MV-4-11 (cell line): ENCODE measurements at places on chromosomes 11 and 22.

GRCh38 chr11:65170058-65170534 is at the start of gene SPDYC:
Gene SPDYC, plus strand, starts transcription at chr11:65170233. Its CDS starts 1,125 bp downstream, at chr11:65171358.
- DNase-seq = no peak

GRCh38 chr22:41862160-41862529 is 29.2 kb downstream of the SREBF2 start:
- peak; percentile 44 for DNase-seq

- DNase-seq = no peak
These were observed 3.8 kb downstream of the FLI1 start for GRCh38 chr11:128697645-128698174.

GRCh38 chr11:32090545-32091370 is at the start of gene RCN1:
Gene RCN1, plus strand, starts transcription at chr11:32091074. Its CDS starts 123 bp downstream, at chr11:32091197.
- DNase-seq = no peak

GRCh38 chr11:19711911-19712280 is 741 bp upstream of the NAV2 start:
- peak; percentile 34 for DNase-seq

GRCh38 chr11:17786824-17787525 is 52.4 kb downstream of the KCNC1 start:
- DNase-seq = no peak
